ENCODE measurements at places on chromosomes 4 and X. TPM values are rescaled to one million over a fixed set of nuclear protein-coding genes. Genes with fewer than 3 reads are reported as not detected.

Gene MAGEE2
- polyA plus RNA-seq: not detected

Gene SCML2
- 4.1 TPM for polyA plus RNA-seq

Gene POLN
- polyA plus RNA-seq: 0.67 TPM

Gene SLC7A11
- 4.4 TPM for polyA plus RNA-seq

Gene GAGE10
- not detected for polyA plus RNA-seq
